ENCODE measurements at places on chromosomes 11 and 22.

- no peak for DNase-seq
Observed at GRCh38 chr11:1532606-1533341, 39.3 kb downstream of the DUSP8 start.

- no peak for DNase-seq
Observed at GRCh38 chr22:31230155-31230870, 18.2 kb downstream of the LIMK2 start.

GRCh38 chr11:133762538-133762937 is 82.8 kb downstream of the SPATA19 start:
- no peak for DNase-seq

DNA sequence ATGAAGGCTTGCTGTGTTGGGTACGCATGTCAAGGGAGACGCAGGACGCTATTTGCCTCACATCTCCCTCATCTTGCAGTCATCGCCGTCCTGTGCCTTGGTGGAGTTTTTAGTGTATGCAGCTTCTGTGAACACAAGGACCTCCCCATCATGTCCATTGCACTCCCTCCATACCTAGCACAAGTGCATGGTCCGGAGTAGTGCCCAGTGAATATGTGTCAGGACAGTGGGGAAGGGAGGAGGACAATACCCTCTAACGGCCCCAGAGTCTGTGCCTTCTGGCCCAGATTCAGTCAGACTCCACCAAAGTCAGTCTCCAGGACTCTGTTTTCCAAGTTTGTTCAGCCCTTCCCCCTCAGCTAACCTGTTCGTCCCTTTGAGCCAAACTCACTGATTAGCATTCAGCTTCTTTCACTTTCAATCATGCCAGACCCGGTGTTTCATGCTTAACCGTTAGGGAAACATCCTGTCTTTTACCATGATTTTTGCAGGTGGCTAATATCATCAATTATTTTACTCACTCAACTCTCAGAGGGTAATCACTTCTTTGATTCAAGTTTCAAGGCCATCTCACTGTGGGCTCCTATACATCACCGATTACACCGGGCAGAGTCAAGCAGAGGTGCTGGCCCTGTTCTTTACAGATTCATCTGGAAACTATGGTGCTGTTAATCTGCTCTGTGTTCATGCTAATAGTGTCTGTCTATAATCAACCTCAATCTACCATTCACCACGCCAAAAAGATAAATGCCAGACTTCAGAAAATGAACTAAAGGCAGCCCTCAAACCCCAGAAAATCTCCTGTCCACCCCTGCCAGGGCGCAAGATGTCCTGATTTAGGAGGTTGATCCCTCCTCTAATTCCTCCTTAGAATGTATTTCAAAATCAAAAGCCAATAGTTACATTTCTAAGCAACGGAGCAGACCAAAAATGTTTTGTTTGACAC is 156.5 kb downstream of the RRAS2 start:
- DNase-seq = no peak

- no peak for DNase-seq
Observed at GRCh38 chr22:32352681-32353080, 5.0 kb upstream of the RFPL3 start.

GRCh38 chr11:40987776-40988435 is 471.5 kb downstream of the LRRC4C start:
- DNase-seq = no peak

DNA sequence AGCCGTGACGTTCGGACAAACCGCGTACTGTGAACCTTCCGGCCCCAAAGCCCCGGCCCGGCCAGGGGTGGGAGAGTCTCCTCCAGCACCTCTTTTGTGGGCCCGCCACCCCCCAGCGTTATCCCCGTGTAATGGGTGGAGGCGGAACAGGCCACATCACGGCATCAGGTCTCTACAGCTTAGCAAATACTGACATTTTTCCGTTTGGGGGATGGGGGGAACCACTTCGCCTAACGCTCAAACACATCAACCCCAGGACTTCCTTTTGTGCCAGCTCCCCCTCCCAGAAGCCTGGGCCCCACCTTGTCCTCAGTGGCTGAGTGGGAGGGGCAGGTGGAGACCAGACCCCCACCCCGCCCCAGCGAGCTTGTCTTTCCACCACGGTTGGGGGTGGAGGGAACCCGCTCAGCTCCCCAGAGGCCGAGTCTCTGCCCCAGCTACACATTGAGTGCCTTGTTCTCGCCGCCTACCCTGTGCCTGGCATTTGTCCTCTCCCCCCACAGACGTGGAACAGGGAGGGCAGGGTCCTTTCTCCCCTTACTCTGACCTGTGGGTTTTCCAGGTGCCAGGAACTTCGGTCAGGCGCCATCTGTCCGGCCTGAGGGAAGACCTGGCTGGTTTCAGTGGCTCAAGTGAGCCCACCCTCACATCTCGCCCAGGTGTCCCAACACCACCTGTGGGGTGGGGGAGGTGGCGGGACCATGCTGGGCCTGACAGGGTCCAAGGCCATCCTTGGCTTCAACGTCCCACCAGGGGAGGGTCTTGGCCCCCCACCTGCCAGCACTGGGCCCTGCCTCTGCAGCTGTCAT is 29.6 kb downstream of the SBF1 start:
- DNase-seq = peak; percentile 29

DNA sequence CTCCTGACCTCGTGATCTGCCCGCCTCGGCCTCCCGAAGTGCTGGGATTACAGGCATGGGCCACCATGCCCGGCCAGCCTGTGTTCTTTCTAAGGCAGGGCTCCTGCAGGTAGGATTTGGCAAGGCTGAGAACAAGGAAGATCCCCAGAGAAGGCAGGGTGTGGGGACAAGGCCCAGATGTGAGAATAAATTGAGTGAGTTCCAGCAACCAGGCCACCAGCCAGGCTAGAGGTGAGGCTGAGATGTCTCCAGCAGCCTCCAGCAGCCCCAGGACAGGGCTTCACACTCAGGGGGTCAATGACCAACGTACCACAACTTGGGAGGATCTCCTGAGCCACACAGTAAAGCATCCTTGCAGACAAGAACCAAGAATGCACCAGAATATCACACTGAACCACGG is 75.1 kb downstream of the BUD13 start:
- no peak for DNase-seq
